ENCODE measurements at places on chromosomes 2 and 18.

- peak; percentile 61 for DNase-seq
Measured at GRCh38 chr2:64765160-64765805, 111.6 kb upstream of the SERTAD2 start.

DNA sequence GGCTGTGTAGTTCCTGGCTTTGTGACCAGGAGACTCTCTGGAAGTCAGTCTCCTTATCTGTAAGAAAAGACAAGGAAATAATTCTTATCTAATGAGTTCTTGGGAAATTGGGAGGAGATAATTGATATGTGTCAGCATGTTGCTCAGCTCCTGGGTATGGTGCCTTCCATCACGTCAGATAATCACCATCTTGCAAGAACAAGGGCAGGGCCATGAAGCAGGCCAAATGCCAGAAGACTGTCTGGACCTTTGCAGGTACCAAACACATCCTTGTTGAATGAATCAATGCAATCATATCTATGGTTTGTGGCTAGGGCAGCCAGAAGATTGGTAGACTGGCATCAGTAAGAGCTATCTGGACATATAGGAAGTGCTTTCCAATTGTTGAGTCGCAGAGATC is 473.5 kb downstream of the TNS1 start:
- no peak for DNase-seq

- DNase-seq, result no peak
Measured at GRCh38 chr2:26284132-26284531, 39.4 kb downstream of the HADHB start.

DNA sequence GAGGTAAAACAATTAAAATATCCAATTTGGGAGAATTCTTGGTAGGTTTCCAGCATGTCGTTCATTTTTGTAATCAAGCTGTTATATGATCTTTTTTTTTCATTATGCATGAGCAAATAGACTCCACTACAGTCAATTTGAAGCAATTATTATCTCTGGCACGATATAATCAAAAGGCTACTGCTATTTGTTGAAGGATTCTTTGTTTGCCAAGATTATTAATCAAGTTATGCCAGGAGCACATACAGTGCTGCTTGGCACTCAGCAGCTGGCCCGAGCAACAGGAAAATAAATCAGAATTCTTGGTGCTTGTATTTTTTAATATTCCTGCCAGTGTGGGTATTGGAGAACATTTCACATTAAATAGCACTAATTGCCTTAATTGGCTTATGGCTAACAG is 279.5 kb downstream of the RND3 start:
- DNase-seq, result no peak

DNA sequence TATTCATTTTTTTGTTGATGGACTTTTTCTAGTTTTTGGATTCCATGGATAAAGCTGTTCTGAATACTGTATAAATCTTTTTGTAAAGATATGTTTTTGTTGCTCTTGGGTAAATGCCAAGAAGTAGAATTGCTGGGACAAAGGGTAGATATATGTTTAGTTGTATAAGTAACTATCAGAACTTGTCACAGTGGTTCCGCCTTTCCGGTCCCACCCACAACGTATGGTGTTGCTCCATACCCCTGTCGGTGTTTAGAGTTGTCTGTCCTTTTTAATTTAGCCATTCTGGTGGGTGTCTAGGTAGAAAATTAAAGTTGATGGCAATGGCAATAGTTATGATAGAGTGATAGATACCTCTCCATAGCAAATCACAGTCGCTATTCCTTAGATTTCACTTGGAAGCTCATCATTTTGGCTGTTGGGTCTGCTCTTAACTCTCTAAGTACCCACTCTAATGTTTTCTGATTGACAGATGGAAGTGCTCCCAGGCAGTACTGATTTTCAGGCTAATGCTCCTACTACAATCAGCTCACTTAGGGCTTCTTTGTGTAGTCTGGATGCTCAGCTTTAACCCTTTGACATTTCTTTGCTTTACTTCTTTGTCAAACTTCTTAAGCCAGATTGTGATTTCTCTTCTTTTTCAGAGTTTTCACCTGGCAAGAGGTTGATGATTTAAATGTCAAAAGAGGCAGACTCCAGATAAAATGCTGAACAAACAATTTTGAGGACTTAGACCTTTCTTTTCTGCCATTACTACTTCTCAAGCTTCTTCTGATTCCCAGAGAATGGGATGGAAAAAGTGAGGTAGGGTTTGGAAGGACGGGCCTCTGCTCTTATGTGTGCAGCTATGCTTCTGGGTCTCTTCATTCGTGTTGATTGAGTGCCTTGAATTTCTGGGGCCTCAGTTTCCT is 156.4 kb downstream of the AQP4 start:
- DNase-seq, result peak; percentile 65

DNA sequence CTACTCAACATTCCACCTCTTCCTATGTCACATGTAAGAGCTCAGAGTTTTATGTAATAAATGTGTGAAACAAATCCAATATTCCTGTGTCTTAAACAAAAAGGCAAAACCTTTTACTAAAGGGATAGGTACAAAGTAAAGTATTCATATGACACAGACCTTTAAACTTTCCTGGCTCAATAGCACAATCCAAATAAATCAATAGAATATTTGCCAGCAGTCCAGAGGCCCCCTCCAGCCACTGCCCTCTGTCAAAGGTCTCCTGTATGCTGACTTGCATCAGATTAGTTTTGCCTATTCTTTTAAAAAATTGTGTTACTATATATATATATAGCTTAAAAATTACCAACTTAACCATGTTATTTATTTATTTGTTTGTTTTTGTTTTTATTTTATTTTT is 17.7 kb upstream of the PHLPP1 start:
- DNase-seq, result no peak

Data from suppressor macrophage (primary cell).